ENCODE measurements at places on chromosomes 1 and 21.

DNA sequence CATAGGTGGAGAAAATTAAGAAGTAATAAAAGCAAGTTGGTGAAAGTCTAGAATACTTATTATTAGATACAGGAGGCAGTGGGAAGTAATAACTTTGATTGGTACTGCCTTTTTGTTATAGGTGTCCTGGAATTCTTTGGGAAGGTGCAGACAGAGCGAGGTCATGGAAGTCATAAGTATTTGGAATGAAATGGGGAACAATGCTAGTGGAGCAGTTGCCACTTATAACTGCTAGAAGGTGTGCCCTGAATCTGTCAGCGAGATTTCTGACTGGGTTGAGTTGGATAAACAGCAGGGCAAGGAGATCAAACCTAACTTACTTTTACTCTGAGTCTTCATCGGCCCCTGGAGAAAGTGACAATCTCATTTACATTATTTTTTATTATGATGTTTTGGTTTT is 69.6 kb downstream of the LHX9 start:
- no peak for DNase-seq

- DNase-seq = no peak
Measured at GRCh38 chr1:207810606-207811295, 58.9 kb downstream of the CD46 start.

GRCh38 chr1:85325920-85326319 is 49.5 kb upstream of the BCL10 start:
- no peak for DNase-seq

GRCh38 chr1:35434703-35435102 is 122.5 kb downstream of the KIAA0319L start:
- DNase-seq = no peak

- DNase-seq = no peak
Measured at GRCh38 chr1:74407902-74408301, 104.5 kb downstream of the LRRC53 start.

DNA sequence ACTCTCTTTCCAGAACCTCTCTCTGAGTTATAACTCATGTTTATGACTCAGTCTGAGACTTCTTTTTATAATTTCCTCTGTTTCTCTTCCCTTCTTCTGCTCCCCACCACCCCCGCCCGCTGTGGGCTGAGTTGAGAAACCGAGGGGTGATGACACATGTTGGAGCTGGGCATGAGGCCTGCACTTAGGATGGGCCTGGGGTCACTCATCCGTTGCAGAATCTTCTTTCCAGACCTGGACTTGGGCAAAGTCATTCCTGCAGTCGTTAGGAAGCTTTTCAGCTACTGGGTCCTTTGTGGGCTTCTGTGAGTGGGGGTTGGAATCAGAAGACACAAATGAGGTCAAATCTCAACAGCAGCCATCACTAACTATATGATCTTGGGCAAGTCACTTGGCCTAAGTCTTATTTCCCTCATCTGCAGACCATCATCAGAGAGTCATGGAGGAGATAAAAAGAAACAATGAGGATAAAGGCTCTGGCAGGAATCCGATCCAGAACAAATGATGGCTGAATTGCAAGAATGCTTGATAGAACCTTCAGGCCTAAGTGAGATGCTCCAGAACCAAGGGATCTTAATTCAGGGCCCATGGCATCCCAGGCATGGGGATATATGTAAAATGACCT is 53.4 kb downstream of the RPS6KA1 start:
- DNase-seq = peak; percentile 25

Data from activated CD8-positive, alpha-beta memory T cell treated with anti-CD3 and anti-CD28 coated beads for 4 hours (primary cell).